ENCODE measurements at places on chromosomes 7 and 10.

DNA sequence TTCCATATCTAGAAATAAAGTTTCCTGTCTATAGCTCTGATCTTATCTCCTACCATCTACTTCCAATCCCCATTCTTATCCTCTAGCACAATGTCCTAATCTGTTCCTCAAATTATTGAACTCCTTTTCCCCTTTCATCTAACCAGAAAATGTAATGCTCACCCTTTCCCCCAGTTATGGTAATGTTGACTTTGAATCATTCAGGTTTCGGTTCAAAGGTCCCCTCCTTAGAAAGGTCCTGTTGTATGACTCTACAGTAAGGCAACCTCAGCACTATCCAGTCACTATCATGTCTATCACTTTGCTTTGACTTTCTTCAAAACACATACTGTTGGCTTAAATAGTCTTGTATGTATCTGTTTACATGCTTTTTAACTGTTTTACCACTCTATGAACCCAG lies 264.2 kb upstream of the PCDH15 start:
- no peak for DNase-seq

DNA sequence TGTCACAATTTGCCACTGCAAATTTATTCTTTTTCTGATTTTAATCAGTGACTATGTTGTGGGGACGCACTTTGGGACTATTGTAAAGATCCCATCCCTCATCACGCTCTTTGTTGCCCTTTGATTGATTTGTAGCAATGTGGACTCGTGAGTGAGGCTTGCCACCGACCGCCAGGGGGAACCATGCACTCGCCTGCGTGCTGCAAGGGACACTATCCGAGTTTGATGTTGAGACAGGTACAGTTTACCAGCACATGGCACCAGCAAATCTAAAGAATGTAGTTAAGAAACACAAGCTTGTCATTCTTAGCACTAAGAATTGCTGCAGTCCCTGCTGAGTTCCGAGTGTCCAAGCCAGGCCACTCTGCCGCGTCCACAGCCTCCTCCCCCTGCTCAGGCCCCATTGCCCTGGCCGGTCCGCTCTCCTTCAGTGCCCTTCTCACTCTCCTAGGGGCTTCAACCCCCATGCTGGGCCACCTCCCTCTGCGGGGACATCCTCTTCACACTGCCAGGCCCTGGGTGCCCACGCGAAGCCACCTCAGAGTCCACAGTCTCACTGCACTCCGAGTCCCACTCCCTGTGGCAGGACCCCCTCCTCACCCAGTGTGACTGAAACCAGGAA lies 2.0 kb upstream of the SFTPA2 start:
- DNase-seq = peak; percentile 11

- no peak for DNase-seq
Observed at GRCh38 chr7:82194016-82194643, 249.4 kb downstream of the CACNA2D1 start.

DNA sequence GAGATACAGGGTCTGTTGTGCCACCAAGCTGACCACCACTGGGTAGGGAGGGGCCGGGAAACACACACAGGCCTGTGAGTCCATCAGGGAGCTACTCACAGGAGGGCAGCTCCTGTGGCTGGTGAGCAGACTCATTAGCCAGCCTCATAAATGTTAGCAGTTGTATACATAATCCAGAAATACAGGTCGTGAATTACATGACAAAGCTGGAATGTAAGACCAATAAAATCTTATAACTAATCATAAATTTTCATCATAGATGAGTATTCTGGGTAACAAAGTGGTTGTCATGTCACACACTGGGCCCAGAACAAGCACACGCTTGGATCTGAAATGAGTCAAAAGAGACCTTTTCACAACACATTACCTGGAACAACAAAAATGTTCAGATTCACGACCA lies 642.6 kb upstream of the AUTS2 start:
- DNase-seq = no peak

DNA sequence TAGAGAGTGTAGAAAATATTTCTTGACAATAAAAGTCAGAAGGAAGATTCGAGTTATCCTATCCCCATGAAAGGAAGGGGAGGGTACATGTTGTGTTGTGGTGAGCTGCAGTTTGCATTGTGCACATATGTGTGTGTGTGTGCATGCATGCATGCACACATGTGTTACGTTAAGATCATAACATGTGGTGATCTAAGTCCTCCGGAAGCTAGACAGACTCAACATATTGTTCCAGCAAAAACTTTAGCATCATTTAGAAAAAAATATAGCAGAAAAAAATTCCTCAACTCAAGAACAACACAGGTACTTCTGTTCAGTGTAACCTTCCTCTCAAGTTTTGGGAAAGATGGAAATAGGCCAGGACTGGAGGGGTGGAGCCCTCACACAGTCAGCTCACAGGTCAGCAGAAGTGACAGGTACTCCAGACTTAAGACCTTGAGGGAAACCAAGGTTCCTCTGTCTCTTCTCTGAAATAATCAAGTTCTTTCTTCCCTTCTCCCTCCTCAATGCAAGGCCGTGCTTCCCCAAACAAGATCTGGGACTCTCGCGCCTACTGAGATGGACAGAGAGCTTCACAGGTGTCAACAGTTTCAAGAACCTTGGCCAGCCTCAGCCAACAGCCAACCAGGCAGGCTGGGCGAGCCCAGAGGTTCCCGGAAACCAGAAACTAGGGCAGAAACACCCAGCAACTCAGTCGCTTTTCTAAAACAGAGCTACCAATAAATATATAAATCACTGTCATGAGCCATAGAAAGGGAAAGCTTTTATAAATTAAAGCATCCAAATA lies 205.2 kb downstream of the FAM107B start:
- DNase-seq = no peak

GRCh38 chr7:154438571-154439367 lies 386.6 kb downstream of the DPP6 start:
- DNase-seq = no peak

GRCh38 chr10:35637462-35637861 lies 4.6 kb downstream of the FZD8 start:
- DNase-seq = no peak

- no peak for DNase-seq
Observed at GRCh38 chr7:27532314-27532713, 130.4 kb downstream of the HIBADH start.

DNA sequence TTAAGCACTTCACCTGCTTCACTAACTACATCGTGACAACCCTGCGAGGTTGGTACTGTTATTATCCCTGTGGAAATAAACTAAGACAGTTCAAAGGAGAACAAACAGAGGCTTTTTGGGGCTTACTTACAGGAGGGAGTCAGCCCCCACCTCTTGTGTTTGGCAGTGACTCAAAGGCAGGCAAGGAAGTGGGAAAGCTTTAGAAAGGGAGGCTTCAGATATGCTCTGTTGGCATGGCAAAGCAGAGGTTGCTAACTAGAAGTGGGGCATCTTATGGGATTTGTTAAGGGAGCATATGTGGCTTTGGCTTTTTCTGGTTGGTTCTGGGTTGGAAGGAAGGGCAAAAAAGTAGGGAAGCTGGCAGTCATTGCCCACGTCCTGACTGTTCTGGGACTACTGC lies 84.8 kb upstream of the AOAH start:
- DNase-seq = no peak

DNA sequence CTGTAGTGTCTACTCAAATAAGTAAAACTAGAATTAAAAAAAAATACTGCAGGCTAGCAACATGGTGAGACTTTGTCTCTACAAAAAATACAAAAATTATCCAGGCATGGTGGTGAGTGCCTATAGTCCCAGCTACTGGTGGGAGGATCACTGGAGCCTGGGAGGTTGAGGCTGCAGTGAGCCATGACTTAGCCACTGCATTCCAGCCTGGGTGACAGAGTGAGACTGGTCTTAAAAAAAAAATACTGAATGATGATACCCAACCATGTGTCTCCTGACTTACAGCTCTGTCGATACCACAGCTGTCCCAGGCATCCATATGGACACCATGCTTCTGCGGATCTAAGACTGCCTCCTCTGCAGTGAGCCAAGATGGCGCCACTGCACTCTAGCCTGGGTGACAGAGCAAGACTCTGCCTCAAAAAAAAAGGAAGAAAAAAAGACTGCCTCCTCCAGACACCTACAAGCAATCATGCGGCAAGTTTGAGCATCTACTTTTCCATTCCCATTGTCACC lies 7.9 kb upstream of the FRAT1 start:
- DNase-seq = no peak

- DNase-seq = no peak
Observed at GRCh38 chr7:27846388-27846787, 106.4 kb downstream of the TAX1BP1 start.

GRCh38 chr7:39622609-39623008 lies 763 bp upstream of the RALA start:
- no peak for DNase-seq

GRCh38 chr10:47145290-47145934 lies 154.6 kb upstream of the GDF10 start:
- DNase-seq = no peak

DNA sequence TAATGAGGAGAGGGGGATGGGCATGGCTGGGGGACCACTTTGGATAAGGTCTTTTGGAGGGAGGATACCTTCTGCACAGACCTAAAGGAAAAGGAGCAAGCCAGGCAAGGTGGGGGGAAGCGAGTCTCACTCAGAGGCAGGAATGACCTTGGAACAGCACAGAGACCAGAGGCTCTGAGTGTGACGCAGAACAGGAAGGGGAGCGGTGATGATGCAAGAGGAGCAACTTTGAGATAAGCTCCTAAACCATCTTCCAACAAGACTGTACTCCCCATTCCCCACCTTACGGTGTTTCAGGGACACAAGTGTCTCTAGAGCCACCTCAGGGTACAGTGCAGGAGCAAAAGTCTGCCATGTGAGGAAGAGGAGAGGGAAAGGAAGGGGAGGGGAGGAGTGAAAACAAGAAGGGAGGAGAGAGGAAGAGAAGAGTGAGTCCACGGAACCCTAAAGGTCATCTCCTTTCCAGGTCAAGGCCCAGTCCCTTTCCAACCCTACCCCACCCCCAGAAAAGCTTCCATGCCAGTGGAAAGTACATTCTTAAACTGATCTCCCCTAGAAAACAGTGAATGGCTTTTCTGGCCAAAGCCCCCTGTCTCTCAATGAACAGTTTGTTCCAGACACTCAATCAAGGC lies 54.1 kb downstream of the JAZF1 start:
- no peak for DNase-seq

DNA sequence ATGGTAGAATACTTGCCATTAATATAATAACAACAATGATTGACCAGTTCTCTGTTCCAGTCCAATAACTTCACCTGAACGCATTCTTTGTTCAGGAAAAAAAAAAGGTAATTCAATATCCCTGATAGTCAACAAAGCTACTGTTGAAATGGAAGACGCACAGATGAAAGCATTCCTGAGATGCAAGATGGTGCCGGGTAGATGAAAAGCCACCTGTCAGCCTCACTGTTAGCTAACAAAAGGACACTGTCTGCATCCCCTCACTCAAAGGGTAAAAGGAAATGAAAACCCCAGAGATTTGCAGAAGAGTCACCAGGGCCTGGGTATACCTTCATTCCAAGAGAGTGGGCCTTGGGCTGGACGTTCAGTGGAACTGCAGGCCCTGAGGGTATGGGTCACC lies 357.4 kb downstream of the PLXNA4 start:
- no peak for DNase-seq

- DNase-seq = no peak
Observed at GRCh38 chr10:48500771-48501170, 104.1 kb downstream of the ARHGAP22 start.

- no peak for DNase-seq
Observed at GRCh38 chr7:37052705-37053104, 328.4 kb upstream of the AOAH start.

- DNase-seq = no peak
Observed at GRCh38 chr10:108252771-108253170, 1088.3 kb upstream of the SORCS1 start.

DNA sequence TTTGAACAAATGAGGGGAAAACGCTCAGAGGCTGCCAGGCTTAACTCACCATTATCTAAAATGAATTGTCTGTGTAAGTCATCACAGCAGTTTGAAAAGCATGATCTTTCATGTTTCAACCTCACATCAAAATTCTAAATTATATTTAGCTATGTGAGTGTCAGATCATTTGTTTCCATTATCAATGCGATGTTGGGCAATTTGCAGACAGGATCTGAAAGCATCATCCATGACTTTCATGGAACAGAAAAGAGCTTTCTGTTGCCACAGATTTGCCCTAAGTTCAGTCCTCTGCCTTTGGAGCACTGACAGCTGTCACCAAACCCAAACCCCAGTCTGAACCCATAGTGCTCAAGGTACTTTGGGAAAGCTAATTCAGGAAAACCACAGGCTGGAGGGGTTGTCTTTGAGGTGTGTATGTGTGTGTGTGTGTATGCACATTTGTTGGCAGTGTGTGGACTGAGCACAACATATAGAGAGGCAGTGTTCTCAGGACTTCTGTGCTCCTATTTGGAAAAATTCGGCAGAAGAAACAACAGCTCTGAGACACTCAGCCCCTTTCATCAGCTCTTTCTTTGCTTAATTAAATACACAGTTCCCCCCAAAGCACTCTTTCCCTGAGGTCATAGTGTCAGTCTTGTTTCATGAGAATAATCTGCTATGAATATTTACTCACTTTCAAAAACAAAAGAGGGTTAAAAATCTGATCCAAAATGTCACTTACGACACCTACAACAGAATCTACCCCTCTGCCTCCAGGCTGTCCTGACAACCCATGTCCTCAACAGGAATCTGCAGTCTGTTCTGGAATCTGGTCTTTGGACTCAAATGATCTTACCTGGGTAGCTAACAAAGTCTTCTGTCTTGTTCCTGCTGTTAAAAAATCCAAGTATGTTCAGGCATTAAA lies 188.5 kb upstream of the KLF14 start:
- DNase-seq = no peak

- no peak for DNase-seq
Observed at GRCh38 chr10:52170776-52171175, 143.3 kb upstream of the DKK1 start.

GRCh38 chr10:99412099-99412498 lies 18.3 kb downstream of the GOT1 start:
- no peak for DNase-seq

- DNase-seq = no peak
Observed at GRCh38 chr10:93261961-93262610, 188.4 kb downstream of the CYP26A1 start.

- DNase-seq = no peak
Observed at GRCh38 chr7:72336382-72336631, 75.8 kb downstream of the CALN1 start.

DNA sequence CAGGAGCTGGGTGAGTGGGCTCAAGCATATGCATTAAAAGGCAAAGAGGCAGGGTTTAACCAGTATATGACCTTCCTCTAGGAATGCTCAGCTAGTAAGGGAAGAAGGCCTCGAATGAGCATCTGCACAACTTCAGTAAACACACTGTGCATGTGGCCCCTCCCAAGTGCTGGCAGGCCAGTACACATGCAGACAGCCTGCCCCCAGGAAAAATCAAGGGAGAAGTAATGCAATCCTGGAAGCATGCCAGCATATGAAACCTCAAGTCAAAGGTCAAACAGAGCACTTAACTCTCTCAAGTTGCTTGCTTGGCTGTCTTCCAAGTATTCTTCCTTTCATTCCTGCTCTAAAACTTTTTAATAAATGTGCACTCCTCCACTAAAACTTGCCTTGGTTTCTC lies 208.4 kb downstream of the ACTR3B start:
- no peak for DNase-seq
